ENCODE measurements at places on chromosomes 2 and 18. TPM values are rescaled to one million over a fixed set of nuclear protein-coding genes. Genes with fewer than 3 reads are reported as not detected.

The TPGS2 gene
- 151 TPM for polyA plus RNA-seq

The TGFA gene
- 19.4 TPM for polyA plus RNA-seq

GRCh38 chr18:8106603-8107002 is 502.6 kb upstream of the RAB12 start:
- DNase-seq: no peak

DNA sequence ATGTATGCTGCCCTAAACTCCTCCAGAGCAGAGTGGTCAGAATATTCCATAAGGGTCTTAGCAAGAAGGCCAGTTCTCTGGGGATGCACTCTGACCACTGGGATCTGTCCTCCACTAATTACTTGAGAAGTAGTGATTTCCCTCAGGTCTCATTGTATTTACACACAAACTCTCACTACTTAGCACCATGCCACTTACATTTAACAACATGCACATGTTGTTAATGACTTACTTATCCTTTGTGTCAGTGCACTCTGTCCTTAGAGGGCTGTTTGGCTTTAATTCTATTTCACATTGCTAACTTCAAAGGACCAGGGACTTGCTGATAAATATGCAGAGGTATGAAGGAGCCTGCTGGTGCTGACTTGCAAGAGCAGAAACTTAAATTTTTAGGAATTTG is 1415.5 kb upstream of the ACVR2A start:
- DNase-seq: no peak

The ASXL2 gene
- 23.5 TPM for polyA plus RNA-seq

- DNase-seq: no peak
Measured at GRCh38 chr18:25639596-25639995, 287.6 kb upstream of the ZNF521 start.

DNA sequence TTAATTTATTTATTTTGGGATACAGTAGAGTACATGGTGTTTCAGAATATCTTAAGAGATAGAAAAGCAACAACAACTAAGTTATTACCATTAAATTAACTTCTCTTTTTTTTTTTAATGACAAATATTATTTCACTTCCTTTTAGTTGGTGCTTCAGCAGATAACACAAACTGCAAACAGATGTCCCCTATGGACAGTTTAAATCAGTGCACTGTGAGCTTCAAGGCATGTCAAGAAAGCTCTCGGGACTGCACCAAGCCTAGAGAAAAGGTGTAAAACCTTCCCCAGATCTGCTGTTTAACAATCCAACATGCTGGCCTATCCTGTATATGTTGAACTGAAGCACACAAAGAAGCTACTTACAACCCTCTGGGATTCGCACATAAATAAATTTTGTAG is 122.7 kb downstream of the TCF4 start:
- no peak for DNase-seq

The EVX2 gene
- not detected for polyA plus RNA-seq

DNA sequence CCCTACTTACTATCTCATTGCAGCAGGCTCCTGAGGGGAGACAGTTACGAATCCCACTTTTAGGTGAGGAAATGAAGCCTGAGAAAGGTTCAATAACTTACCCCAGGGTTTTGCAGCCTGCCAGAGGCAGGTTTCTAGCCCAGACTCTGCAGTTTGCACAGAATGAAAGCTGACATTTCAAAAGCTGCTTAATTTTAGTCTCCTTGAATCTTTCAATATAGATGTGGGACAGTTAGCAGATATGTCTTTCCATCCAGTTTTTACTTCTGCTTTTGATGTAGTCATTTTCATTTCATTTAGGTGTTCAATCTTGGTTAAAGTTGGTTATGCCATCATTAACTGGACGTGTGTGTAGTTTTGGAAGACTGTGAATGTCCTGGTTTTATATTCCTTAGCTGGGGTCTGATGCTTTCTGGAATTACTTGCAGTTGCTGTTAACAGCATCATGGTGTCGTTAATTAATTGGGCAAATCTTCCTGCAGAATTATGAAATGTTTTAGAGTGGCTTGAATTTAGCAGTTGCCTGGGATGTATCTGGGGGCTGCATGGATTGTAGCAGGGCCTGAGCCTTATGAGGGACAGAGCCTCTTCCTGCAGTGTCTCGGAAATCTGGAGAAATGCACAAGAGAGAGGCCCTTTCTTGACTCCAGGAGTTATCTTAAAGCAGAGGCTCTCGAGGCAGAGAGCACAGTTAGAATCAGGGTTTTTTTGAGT is 100.8 kb downstream of the ZNF532 start:
- no peak for DNase-seq

- no peak for DNase-seq
Measured at GRCh38 chr2:182631299-182631698, 84.8 kb upstream of the DNAJC10 start.

- no peak for DNase-seq
Measured at GRCh38 chr18:54736981-54737380, 91.3 kb upstream of the RAB27B start.

DNA sequence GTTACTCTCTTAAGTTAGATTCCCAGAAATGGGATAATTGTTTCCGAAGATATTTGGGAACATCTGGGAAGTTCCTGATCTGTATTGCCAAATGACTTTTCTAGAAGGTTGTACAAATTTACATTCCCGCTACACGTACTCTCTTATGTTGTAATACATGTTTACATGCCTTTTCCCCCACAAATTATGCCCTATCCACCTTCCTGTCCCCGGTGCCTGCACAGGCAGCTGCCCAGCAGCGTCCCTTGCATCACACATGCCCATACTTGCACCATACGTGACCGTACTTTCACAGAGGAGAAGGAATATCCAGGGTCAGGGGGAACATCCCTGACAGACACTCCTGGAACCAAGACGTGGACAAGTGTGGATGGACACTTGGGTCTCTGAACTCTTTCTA is 24.2 kb upstream of the KLF11 start:
- DNase-seq: no peak

DNA sequence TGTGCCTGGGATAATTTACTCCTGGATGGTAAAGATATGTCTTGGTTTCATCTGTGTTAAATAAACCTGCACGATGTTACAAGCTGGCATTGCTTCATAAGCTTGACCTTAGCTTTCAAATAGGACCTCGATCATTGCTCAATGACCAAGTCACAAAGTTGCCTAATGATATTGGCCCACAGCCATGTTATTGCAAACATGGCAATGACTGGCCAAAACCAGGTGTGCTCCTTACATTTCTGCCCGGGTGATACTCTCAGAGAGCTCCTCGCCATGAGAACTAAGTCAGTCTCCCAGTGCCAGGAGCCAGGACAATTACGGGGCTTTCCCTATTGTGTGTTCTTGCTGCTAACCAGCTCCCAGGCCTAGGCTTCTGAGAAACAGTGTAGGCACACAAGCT is 72.5 kb upstream of the CYP1B1 start:
- no peak for DNase-seq

The ANKRD30B gene
- 0.24 TPM for polyA plus RNA-seq

The ANKRD30BL gene
- 0.57 TPM for polyA plus RNA-seq

- no peak for DNase-seq
Measured at GRCh38 chr2:207892716-207893402, 123.2 kb upstream of the FZD5 start.

The MC2R gene
- 0.09 TPM for polyA plus RNA-seq

GRCh38 chr2:24228470-24228869 is 53.6 kb downstream of the FAM228A start:
- no peak for DNase-seq

DNA sequence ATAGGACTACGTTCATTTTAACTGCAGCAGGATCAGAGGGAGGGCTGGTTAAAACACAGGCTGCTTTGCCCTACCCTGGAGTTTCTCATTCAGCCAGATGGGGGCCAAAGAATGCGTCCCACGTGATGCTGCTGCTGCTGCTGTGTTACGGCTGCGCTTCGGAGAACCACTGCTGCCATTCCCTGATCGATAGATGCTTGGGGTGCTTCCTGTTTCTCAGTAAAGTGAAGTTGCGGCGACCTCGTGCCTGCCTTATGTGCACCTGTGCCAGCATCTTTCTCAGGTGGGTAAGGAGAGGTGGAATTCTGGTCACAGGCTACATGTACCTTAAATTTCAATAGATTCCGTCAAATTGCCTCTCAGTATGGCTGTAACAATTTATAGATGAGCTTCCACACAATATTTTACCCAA is 24.7 kb upstream of the TOGARAM2 start:
- DNase-seq: no peak

DNA sequence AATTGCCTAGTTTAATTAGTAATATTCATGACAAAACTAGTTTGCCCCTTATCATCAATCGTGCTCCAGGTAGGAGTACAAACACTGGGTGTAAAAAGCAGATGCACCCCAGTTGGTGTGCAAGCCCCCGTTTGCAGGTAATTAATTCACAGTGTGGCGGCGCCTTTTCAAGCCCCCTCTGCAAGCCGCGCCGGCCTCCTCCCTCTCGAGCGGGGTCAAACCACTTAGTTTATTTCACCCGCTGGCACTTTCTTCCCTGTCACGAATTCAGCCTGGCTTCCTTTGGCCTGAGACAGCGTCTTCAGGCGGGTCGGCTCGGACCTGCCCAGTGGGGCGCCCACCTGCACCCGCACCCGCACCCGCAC is 64.7 kb upstream of the MAPRE2 start:
- DNase-seq: no peak

GRCh38 chr2:176111309-176111663 is 4.2 kb downstream of the HOXD11 start:
- DNase-seq: no peak

The ACMSD gene
- 30.5 TPM for polyA plus RNA-seq

The DNER gene
- polyA plus RNA-seq: 71.5 TPM

The SIX2 gene
- 26.4 TPM for polyA plus RNA-seq

DNA sequence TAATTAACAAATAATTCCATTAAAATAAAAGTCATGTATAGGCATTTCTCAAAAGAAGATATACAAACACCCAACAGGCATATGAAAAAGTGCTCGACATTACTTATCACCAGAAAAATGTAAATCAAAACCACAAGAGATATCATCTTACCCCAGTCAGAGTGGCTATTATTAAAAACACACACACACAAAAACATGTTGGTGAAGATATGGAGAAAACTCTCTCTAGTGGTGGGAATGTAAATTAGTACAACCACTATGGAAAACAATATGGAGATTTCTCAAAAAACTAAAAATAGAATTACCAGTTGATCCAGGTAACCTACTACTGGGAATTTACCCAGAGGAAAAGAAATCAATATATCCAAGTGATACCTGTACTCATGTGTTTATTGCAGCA is 966.3 kb upstream of the POU3F3 start:
- no peak for DNase-seq

The MYO1B gene
- polyA plus RNA-seq: 97.2 TPM

The ALK gene
- 0.30 TPM for polyA plus RNA-seq

DNA sequence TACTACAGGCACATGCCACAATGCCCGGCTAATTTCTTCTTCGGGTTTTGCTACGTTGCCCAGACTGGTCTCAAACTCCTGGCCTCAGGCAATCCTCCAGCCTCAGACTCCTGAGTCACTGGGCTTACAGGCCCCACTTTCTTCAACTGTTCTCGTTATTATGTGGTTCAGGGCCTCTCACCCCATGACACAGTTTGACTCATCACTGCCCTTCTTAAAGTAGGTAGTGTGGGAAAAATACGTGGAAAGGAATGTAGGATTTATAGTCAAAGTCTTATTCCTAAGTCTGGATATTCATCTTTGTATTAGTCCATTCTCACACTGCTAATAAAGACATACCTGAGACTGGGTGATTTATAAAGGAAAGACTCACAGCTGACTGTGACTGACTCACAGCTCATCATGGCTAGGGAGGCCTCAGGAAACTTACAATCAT is 19.4 kb downstream of the CENPA start:
- no peak for DNase-seq

- DNase-seq: no peak
Measured at GRCh38 chr2:2527148-2527547, 196.1 kb upstream of the MYT1L start.

The FKBP7 gene
- 91.1 TPM for polyA plus RNA-seq

The SULT6B1 gene
- polyA plus RNA-seq: not detected

DNA sequence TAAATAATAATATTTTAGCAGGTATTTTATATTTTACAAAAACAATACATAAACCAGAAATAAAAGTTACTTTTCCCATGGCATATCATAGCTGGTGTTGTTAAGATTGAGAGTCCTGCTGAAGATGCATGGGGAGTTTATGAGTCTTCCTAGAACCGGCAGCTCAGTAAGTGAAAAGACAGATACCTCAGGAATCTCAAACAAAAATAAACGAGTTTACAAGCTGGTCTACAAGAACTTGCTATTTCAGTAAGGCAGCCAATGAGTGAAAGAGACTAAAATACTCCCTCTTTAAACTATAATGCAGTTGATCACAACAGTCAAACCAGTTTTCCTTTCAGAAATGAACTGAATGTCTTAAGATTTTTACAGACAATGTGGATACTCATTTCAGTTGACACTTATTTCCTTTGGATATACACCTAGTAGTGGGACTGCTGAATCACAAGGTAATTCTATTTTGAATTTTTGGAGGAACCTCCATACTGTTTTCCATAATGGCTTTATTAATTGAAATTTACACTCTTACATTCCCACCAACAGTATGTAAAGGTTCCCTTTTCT is 8.9 kb downstream of the GAREM1 start:
- DNase-seq: no peak

Data from left renal pelvis (tissue), 4 donors.